ENCODE measurements at places on chromosomes 2 and 18.

GRCh38 chr2:207073412-207073800 is 92.3 kb downstream of the KLF7 start:
- DNase-seq: no peak

DNA sequence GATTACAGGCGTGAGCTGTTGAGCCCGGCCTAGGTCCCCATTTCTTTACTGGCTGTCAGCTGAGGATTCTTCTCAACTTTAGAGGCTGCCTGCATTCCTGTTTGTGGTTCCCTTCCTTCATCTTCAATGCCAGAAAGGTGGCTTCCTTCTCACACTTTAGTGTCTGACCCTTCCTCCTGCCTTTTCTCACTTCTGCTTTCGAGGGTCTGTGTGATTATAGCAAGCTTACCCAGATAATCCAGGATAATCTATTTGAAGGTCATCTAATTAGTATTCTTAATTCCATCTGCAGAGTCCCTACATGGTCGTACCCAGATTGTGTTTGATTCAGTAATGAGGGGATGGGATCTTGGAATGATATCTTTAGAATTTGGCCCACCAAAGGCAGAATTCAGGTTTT is 157.4 kb downstream of the TANC1 start:
- DNase-seq: no peak

GRCh38 chr18:54812885-54813284 is 15.4 kb upstream of the RAB27B start:
- DNase-seq: no peak

GRCh38 chr2:136239079-136239685 is 121.2 kb upstream of the CXCR4 start:
- no peak for DNase-seq

DNA sequence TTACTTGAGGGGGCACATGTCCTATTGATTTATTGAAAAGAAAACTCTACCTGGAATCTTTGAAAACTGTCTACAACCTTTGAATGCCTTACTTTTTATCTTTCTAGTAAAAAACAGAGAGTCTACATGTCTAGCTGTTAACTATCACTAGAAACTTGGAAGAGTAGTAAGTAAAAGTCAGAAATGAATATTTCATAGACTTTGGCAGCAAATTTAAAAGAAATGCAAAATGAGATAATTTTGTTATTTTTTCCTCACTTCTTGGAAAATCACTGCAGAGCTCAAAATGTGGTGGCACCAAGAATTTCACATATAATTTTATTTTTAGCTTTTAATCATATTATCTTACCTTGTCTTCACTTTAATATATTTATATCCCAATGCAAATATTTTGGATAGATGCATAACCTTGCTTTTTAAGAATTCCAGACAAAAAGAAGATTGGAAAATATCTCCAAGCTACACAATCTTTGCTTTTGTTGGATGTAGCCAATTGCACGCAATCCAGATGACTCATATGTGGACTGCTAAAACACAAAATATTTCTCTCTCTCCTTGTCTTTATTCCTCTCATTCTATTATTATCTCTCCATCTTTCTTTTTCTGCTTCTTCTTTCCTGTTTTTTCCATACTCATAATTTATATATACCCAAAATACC is 92.2 kb upstream of the DSEL start:
- DNase-seq: no peak

DNA sequence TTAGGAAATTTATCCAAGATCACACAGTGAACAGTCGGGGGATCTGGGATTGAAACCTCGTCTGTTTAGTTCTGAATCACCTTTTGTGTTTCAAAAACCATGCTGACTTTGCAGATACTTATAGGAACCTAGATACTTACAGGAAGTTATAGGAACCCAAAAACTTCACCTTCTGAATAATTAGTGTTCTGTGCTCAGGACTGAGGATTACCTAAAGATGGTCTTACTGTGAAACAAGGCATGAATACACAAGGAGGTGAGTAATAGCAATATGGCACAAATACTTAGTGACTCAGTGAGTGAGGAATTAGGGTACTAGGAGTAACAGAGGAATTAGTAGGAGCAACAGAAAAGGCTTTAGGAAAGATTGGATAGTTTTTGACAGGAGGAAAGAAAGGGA is 145.5 kb downstream of the LRATD1 start:
- DNase-seq: no peak

GRCh38 chr2:112807233-112807807 is 23.0 kb upstream of the IL1A start:
- DNase-seq: no peak

- DNase-seq: no peak
Measured at GRCh38 chr2:172993139-172993538, 82.5 kb upstream of the MAP3K20 start.

DNA sequence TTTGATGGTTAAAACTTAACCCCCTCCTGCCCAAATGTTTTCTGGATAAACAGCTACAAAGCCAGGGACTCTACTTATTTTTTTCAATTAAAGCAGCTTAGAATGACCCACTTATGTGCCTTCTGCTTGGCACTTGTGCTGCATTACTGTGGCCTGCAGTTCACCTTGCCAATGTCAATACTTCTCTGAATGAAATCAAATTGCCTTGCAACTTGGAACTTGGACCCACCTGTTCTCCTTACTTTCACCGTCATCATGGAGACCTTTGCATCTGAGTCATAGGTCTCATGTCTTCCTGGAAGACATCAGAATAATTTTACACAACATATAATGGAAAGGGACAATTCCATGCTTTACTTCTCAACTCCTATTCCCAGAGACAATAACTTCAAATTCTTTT is 92.1 kb upstream of the FHL2 start:
- DNase-seq: no peak

DNA sequence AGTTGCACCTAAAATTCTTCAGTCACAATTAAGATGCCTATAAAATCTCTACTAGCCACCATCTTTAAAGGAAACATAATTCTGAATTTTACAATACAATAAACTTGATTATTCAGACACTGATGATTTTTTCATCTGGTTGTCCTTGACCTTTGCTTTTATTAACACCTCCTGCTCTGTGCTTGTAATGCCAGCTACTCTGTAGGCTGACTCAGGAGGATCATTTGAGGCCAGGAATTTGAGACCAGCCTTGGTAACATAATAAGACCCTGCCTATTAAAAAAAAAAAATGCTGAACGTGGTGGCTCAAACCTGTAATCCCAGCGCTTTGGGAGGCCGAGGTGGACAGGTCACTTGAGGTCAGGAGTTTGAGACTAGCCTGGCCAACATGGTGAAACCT is 38.3 kb downstream of the HAT1 start:
- DNase-seq: no peak

DNA sequence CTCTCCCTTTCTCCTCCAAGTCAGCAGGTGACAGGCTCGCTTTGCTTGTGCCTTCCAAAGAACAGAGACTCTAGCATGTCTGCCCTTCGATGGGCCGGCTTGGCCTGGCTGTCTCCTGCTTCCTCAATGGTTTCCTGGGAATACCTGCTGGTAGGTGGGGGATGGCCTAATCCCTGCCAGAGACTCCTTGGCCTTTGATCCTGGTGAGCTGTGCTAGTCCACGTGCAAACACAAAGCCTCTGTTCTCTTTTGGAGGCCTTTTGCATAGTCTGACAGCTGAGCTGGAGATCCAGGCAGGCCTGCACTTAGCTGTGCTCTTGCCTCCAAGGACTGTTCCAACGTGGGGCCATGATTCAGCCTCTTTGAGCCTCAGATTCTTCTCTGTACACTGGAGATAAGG is 67.6 kb downstream of the ARL4C start:
- no peak for DNase-seq

DNA sequence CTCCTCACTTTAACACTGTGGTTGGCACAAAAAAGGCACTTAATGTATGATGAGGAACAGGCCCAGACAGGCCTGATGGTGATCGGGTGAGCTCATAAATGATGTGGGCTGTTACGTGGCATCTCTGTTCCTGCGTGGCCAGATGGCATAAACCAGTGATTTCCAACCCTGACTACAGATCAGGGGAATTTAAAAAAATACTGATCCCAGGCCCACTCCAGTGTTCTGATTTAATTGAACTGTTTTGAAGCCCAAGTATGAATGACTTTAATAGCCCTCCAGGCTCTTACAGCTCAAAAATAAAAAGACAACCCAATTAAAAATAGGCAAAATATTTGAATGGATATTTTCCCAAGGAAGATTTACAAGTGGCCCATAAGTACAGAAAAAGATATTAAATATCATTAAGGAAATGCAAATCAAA is 48.2 kb downstream of the LIPG start:
- DNase-seq: no peak

Data from GM12864 (cell line).